ENCODE measurements at places on chromosomes 12 and 14.

- no peak for DNase-seq
These were observed 65.7 kb downstream of the TNFAIP2 start for GRCh38 chr14:103188810-103189480.

DNA sequence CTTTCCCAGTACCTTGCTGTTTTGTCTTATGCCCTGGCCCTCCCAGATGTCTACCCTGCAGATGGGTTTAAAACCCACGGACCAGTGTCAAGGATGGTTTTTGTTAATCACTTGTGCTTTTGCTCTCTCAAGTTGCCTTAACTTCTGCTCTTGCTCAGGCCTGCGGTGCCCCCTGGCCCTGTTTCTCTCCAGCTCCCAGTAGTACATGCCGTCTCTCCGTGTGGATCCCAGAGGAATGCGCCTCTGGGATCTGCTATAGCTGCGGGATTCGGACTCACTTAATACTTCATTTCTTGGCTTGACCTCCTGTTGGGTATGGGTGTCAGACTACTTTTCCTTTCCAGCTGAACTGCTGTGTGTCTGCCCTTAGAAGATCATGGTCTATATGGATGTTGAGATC, 14.5 kb downstream of the PLEKHG3 start:
- DNase-seq = no peak

GRCh38 chr14:103943673-103944072, 1.3 kb upstream of the RD3L start:
- DNase-seq = no peak

- no peak for DNase-seq
These were observed 9.3 kb upstream of the USP15 start for GRCh38 chr12:62250671-62251608.

DNA sequence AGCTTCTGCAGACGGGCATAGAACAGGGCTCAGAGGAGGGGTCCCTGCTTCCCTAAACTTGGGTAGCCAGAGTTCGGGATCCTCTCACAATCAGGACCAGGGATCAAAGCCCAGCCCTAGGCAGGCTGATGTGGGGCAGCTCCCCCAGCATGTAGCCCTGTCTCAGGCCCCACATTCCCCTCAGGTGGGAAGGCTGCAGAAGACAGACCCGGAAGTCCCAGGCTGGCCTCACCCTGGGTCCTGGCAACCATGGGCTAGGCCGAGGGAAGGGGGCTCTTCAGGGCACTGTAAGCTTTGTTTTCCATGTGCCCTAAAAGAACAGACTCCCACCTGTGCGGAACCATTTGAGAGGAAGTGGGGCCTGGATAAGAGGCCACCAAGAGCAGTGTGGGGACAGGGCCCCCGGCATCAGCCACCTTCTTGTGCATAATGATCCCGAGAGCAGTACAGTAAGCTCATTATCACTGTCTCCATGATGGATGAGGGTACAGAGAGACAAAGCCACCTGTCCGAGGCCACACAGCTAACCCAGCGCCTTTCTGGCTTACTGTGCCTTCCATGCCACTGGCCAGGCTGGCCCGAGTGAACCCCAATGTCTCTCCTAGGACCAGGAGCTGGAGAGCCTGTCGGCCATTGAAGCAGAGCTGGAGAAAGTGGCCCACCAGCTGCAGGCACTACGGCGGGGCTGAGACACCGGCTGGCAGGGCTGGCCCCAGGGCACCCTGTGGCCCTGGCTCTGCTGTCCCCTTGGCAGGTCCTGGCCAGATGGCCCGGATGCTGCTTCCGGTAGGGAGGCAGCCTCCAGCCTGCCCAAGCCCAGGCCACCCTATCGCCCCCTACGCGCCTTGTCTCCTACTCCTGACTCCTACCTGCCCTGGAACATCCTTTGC, 11.5 kb downstream of the CHGA start:
- DNase-seq = no peak

GRCh38 chr12:65877836-65878235, 53.6 kb downstream of the HMGA2 start:
- no peak for DNase-seq

- no peak for DNase-seq
These were observed 270.6 kb downstream of the NAV3 start for GRCh38 chr12:78101113-78101876.

DNA sequence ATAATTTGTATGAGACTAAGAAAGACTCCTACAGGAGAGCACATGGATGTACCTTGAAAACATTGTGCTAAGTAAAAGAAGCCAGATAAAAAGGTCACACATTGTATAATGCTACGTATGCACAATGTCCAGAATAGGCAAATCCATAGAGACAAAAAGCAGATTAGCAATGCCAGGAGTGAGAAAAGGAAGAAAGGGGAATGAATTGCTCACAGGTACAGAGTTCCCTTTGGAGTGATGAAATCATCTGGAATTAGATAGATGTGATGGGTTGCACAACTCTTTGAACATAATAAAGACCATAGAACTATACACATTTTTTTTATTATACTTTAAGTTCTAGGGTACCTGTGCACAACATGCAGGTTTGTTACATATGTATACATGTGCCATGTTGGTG, 1218.9 kb upstream of the TMEM132C start:
- no peak for DNase-seq

DNA sequence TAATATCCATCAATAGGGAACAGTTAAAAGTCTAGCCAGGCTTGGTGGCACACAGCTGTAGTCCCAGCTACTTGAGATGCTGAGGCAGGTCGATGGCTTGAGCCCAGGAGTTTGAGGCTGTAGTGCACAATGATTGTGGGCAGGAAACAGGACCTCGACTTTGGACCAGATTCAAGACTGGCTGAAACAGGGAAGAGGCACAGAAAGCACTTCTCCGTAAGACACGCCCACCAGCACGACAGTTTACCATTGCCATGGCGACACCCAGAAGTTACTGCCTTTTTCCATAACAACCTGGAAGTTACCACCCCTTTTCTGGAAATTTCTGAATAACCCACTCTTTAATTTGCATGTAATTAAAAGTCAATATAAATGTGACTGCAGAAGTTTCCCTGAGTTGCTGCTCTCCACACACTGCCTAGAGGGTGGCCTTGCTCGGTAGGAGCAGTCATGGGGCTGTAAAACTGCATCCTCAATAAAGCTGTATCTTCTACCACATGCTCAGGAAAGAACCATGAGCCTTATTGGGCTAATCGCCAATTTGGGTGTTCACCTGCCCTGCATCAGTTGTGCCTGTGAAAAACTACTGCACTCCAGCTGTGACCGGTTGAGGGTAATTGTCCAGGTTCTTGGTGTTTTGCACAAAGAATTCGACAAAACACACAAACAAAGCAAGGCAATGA, 4.6 kb upstream of the LRRC23 start:
- no peak for DNase-seq

DNA sequence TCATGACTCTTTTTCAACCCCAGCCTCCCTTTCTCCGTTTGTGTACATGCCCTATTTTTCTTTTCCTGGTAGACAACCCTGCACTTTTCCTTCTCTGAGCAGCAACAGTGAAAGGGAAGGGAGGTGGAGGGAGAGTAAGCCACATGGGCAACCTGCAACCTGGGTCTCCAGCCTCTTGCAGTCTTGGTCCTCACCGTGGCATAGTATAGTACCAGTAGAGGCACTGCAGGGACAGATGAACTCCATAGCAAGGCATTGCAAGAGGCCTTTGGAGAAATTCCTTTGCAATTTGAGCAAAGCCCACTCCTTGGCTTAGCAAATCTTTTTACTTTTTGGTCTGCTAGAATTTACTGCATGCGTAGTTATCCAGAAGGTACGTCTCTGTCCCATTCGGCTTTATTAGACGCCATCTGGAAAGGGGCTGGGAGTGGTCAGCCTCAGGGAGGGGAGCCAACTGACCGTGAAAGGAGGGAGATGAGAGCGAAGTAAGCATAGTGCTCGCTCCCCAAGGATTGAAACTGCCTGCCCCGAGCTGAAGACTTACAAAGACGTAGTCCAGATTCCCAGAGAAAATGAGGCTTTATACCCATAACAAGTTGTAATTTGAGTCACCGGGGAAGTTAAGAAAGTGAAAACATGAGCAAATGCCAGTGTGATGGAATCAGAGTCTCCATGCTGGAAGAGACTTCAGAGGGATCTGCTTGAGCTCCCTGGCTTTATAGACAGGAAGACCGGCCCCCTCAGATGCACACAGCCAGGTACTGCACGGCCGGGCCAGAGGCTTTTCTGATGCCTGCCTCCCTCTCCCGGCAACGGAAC, 332.0 kb downstream of the CACNA1C start:
- DNase-seq = peak; percentile 26

- no peak for DNase-seq
These were observed 94.5 kb downstream of the CALM1 start for GRCh38 chr14:90491221-90491885.

GRCh38 chr14:67580336-67581171, 19.5 kb downstream of the PIGH start:
- DNase-seq = no peak
